ENCODE measurements at places on chromosomes 7 and 10.

GRCh38 chr7:35380739-35381224 is 126.9 kb upstream of the TBX20 start:
- DNase-seq: no peak
- no peaks in the 10 kb centered on the region for H3K36me3 ChIP-seq
- no peaks in the 10 kb centered on the region for H3K4me1 ChIP-seq
- peaks cover 45% of the 10 kb centered on the region for H3K27me3 ChIP-seq
- H3K4me3 ChIP-seq: no peak overlapping the region
- H3K27ac ChIP-seq: no peak overlapping the region

DNA sequence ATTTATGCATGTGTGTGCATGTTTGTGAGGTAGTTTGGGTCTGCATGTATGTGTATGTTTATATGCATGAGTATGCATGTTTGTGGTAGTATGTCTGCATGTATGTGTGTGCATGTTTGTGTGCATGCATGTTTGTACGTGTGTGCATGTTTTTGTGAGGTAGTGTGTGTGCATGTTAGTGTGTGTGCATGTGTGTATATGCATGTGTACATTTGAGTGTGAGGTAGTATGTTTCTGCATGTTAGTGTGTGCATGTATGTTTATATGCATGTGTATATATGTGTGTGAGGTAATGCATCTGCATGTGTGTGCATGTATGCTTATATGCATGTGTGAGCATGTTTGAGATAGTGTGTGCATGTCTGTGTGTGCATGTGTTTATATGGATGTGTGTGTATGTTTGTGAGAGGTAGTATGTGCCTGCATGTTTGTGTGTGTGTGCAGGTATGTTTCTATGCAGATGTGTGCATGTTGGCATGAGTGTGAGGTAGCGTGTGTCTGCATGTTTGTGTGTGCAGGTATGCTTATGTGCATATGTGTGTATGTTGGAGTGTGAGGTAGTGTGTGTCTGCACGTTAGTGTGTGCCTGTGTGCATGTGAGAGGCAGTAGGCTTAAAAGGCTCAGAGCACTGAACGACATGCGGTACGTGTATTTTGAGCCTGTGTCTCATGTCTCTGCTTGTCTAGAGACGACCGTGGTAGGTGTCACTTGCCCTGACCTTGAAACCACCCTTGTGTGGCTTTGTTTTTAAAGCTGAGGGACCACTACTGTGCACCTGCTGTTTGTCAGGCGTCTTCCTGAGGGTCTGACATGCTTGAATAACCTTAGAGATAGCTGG is 43.7 kb downstream of the PFKP start:
- H3K4me1 ChIP-seq: peaks cover 18% of the 10 kb centered on the region
- H3K27ac ChIP-seq: peak overlapping the region; percentile 38
- no peaks in the 10 kb centered on the region for H3K27me3 ChIP-seq
- peaks cover 82% of the 10 kb centered on the region for H3K36me3 ChIP-seq
- H3K4me3 ChIP-seq: no peak overlapping the region

DNA sequence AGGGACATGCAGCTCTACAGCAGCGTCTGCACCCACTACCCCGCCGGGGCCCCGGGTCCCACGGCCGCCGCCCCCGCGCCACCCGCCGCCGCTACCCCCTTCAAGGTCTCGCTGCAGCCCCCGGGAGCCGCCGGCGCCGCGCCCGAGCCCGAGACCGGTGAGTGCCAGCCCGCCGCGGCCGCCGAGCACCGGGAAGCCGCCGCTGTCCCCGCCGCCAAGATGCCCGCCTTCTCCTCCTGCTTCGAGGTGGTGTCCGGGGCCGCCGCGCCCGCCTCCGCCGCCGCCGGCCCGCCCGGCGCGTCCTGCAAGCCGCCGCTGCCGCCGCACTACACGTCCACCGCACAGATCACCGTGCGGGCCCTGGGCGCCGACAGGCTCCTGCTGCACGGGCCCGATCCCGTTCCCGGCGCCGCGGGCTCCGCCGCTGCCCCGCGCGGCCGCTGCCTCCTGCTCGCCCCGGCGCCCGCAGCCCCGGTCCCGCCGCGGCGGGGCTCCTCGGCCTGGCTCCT is 631 bp downstream of the OTUD1 start:
- H3K27ac ChIP-seq: no peak overlapping the region
- peaks cover 23% of the 10 kb centered on the region for H3K36me3 ChIP-seq
- DNase-seq: peak; percentile 28
- peak overlapping the region; percentile 75 for H3K4me3 ChIP-seq
- H3K4me1 ChIP-seq: peaks cover 10% of the 10 kb centered on the region
- H3K27me3 ChIP-seq: no peaks in the 10 kb centered on the region

- H3K4me3 ChIP-seq: no peak overlapping the region
- H3K27me3 ChIP-seq: no peaks in the 10 kb centered on the region
- DNase-seq: no peak
Observed at GRCh38 chr7:120165227-120165626, 107.7 kb upstream of the KCND2 start.

GRCh38 chr7:54186336-54186735 is 355.8 kb upstream of the VSTM2A start:
- no peaks in the 10 kb centered on the region for H3K36me3 ChIP-seq
- H3K4me3 ChIP-seq: no peak overlapping the region
- H3K27me3 ChIP-seq: no peaks in the 10 kb centered on the region
- no peaks in the 10 kb centered on the region for H3K4me1 ChIP-seq
- DNase-seq: no peak

DNA sequence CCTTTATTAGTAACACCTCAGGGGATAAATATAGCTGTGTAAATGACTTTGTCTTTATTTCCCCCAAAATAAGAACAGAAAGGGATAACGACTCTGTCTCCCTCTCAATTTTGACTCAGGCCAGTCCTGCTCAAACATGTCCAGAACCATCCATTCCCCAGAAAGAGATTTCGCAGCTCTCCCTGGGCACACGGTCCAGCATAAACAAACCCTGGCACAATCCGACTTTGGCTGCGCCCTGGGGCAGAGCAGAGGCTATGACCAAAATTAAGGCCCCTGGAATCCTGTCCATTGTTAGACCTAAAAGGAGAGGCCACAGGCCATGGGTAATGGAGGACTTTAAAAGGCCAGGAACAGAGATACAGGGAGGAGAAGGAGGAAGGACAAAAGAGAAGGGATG is 99.1 kb downstream of the PRPF18 start:
- no peak for DNase-seq
- H3K36me3 ChIP-seq: no peaks in the 10 kb centered on the region
- H3K4me3 ChIP-seq: no peak overlapping the region
- H3K4me1 ChIP-seq: peaks cover 9% of the 10 kb centered on the region
- H3K27ac ChIP-seq: no peak overlapping the region

Measured in Calu3 (cell line).